ENCODE measurements at places on chromosomes 16 and 17.
A peak's percentile ranks its signal among the peaks of the same experiment; 100 is the strongest.

DNA sequence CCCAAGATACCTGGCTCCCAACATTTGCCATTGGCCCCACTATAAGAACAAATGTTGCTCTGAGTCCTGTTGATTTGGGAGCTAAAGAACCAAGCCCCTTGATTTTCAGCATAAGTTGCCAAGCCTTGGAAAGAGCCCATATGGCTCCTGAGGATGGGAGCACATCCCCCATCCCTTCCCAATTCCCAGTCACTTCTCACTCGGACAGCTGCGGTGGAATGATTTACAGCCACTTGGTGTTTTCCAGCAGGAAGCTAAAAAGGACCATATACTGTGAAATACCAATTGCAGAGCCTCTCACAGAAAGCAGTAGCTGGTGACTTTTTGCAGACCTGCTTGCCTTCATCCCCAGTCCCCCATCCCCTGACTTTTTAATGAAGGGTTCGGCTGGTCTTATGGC is 524.6 kb downstream of the GRIN2A start:
- no peak for DNase-seq

DNA sequence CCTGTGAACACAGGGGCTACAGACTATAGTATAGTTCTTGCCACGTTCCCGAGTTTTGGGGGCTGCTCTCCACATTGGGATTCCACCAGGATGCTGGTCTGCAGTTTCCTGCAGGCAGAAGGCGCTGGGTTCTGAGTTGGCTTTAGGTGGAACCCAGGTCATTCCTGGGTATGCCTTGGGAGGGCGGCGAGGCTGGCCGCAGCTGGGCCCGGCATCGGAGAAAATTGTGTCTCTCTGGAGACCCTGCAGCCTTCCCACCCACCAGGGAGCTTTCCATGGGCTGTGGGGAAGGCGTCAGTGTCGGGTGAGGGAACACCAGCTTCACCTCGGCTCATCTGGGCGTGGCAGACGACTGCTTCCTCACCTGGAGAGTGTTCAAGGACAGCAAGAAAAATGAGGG is 183.6 kb downstream of the RAB11FIP4 start:
- no peak for DNase-seq

DNA sequence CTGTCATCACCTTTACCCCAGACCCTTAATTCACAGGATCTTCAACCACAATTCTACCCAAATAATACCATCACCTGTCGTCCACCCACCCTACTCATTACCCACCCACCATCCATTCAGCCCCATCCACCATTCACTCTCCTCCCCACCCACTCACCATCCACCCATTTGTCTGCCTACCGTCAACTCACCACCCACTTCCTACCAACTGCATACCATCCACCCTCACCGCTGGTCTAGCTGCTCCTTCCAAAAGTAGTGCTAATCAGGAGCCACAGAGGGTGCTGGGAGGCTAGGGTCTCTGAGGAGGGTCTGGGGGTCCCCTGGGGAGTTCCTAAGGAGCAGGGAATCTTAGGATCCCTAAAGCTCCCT is 12.0 kb upstream of the IGFBP4 start:
- DNase-seq = no peak

- DNase-seq = no peak
Observed at GRCh38 chr17:67982034-67982640, 14.1 kb downstream of the C17orf58 start.

GRCh38 chr16:69039333-69039941 is 66.0 kb upstream of the HAS3 start:
- DNase-seq = no peak

DNA sequence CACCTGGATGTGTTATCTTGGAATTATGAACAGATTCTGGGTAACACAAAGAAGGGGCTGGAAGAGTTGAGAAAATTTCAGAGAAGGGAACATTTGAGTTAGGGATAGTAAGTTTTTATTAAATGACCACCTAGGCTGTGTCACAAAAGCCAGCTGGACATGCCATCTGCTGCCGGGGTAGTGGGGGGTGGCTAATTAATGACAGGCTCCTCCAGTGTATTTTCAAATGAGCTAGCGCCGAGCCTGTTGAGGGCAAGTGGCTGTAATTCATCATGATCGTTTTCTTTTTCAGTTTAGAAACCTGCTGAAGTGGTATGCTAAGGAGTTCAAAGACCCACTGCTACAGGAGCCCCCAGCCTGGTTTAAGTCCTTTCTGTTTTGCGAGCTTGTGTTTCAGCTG is 6.2 kb downstream of the TMEM97 start:
- DNase-seq = no peak

- no peak for DNase-seq
Observed at GRCh38 chr17:39399791-39400190, 1.6 kb downstream of the FBXL20 start.

GRCh38 chr17:9402590-9403199 is 172.9 kb downstream of the STX8 start:
- peak; percentile 18 for DNase-seq

Data from stimulated activated naive CD8-positive, alpha-beta T cell treated with anti-CD3 and anti-CD28 coated beads, Interleukin-15, amount 100 ng/mL, for 72 hours (primary cell).